ENCODE measurements at places on chromosomes 1 and 21. TPM values are rescaled to one million over a fixed set of nuclear protein-coding genes. Genes with fewer than 3 reads are reported as not detected.

The KCNA3 gene
- total RNA-seq, result 0.94 TPM

The PRDM16 gene
- total RNA-seq, result 23.6 TPM

The EFHD2 gene
- 19.5 TPM for total RNA-seq

The PROK1 gene
- total RNA-seq, result 0.29 TPM

The C1orf116 gene
- 108 TPM for total RNA-seq

The FAM167B gene
- 2.1 TPM for total RNA-seq

The BRDT gene
- total RNA-seq, result not detected

The HCRTR1 gene
- total RNA-seq, result not detected

The GUCA2B gene
- 0.69 TPM for total RNA-seq

The FALEC gene
- total RNA-seq, result 0.80 TPM

The SPATC1L gene
- total RNA-seq, result 24.7 TPM

The PRR9 gene
- not detected for total RNA-seq

The RHOU gene
- total RNA-seq, result 81.1 TPM

The CFHR5 gene
- not detected for total RNA-seq

The MAP3K7CL gene
- not detected for total RNA-seq

The LINGO4 gene
- total RNA-seq, result not detected

The LYPD8 gene
- total RNA-seq, result not detected

The NCMAP gene
- 2.1 TPM for total RNA-seq

The SPRR2A gene
- 0.75 TPM for total RNA-seq

The CFAP74 gene
- total RNA-seq, result 1.5 TPM

The NKAIN1 gene
- 4.4 TPM for total RNA-seq

The NPL gene
- total RNA-seq, result 3.2 TPM

The FMN2 gene
- 2.4 TPM for total RNA-seq

The OR14K1 gene
- not detected for total RNA-seq

The PINK1 gene
- total RNA-seq, result 37.0 TPM

The EFNA3 gene
- total RNA-seq, result 4.7 TPM

The FCRL6 gene
- total RNA-seq, result not detected

The NAXE gene
- total RNA-seq, result 98.4 TPM

The GUCA2A gene
- total RNA-seq, result 2.9 TPM

The TEX38 gene
- total RNA-seq, result not detected

The LSM10 gene
- 32.3 TPM for total RNA-seq

The TEKT2 gene
- 9.6 TPM for total RNA-seq

The LCE2C gene
- not detected for total RNA-seq

The GCSAML gene
- total RNA-seq, result not detected

The GNB1 gene
- 297 TPM for total RNA-seq

The PAQR6 gene
- 19.0 TPM for total RNA-seq

The PLPPR5 gene
- total RNA-seq, result 7.1 TPM

The CACHD1 gene
- total RNA-seq, result 44.6 TPM

The CELA3B gene
- total RNA-seq, result not detected

The IFI44 gene
- total RNA-seq, result 3.8 TPM

The SPRR3 gene
- 155 TPM for total RNA-seq

The CYB561D1 gene
- total RNA-seq, result 14.3 TPM

The PHLDA3 gene
- total RNA-seq, result 59.3 TPM

The IQCC gene
- total RNA-seq, result 4.3 TPM

The ZNF593OS gene
- total RNA-seq, result not detected

The OR2L13 gene
- total RNA-seq, result not detected

The PCBP3 gene
- total RNA-seq, result 5.5 TPM

The KDF1 gene
- 12.2 TPM for total RNA-seq

The SLC66A1 gene
- total RNA-seq, result 18.3 TPM

The LCE6A gene
- not detected for total RNA-seq

The NR1I3 gene
- not detected for total RNA-seq

The RAB7B gene
- 0.82 TPM for total RNA-seq

The PAQR7 gene
- total RNA-seq, result 41.0 TPM
